ENCODE measurements at places on chromosomes 2 and 18.

GRCh38 chr2:171411791-171412483 lies 21.9 kb downstream of the METTL8 start:
- DNase-seq = no peak

GRCh38 chr2:236689393-236689700 lies 119.7 kb downstream of the ACKR3 start:
- DNase-seq = no peak

DNA sequence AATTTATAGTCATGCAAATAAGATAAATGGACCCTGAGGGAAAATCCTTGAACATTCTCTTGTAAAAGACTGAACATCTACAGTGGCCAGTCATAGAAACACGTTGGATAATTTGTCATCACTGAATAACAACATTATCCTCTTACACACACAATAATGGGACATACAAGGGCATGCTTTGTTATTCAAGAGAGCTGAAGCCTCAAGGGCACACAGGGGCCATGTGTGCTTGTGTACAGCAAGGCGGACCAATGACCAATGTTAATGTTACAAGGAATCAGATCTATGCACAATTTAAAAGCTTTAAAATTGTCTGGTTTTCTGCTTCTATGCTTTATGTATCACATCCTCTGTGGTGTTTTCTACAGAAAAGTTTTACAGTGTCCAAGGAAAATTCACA lies 23.7 kb downstream of the COL6A3 start:
- DNase-seq = no peak

DNA sequence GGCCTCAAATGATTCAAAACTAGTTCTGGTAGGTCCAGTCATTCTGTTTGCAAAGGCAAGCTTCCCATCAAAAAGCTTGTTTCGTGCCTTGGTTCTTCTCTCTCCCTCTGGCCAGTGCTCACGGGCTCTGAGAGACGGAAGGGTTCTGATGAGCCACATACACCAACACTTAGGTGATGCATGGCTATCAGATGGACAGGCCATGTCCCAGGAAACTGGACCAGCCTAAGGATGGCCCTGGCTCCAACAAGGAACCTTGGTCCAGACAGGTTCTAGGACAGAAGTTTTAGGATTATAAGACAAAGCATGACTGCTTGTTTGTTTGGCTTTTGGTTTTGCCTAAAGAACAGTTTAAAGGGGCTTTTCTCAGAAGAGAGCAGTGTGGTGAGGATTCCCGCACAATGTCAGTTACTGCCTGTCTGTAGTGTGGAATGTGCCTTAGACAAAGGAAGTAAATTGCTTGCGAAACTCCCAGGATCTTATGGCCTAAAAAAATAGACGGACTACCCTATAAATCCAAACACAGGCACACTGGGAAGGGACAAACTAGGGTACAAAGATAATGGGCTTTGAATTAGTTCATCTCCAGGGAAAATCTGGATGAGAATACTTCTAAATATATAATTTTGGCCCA lies 10.3 kb downstream of the CYP1B1 start:
- DNase-seq = no peak

- DNase-seq = no peak
Observed at GRCh38 chr2:56522605-56523089, 338.9 kb downstream of the CCDC85A start.

DNA sequence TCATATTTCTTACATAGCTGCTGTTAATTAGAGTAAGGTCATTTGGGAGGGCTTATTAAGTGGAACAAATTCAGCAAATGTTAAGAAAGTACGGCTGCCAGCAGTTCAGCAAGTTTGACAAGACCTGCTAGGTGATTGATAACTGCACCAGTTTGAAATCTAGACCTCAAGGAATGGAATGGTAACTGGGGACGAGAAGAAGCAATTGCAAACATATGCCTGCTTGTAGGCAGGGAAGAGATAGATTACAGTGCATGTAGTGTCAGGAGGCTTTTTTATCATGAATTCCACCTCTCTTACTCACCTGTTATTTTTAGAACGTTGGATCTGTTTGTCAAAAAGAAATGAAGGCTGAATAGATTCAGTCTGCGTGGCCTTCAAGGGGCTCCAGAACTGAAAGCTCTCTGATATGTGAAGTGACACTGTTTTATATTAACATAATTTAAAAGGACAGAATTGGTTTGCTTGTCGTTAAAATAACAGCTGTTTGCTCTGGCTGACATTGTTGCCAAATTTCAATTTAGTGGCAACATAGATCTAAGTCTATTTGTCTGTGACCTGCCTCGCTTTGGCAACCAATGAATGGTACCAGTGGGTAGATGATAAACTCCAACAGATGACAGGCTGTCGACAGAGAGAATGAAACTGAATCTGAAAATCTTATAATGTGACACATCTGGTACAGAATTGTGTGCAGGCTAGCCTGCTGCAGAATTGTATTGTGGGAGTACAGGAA lies 199.3 kb downstream of the ZNF407 start:
- DNase-seq = no peak

DNA sequence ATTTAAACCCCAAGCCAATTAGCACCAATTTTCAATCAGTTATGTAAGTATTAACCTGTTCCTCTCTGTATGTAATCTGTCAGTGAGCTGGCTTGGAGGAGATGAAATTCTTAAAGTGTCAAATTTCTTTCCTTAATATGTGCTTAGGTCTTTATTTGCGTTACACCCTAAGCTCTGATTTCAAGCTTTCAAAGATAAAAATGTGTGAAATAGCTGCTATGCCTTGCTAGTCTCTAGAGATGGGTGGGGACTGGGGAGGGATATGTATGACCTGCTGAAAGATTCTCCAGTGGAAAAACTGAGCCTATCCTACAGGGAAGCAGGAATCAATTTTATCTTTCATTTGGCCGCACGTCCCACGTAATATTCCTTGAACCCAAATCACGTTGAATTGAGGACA lies 264.5 kb downstream of the RND3 start:
- DNase-seq = no peak

DNA sequence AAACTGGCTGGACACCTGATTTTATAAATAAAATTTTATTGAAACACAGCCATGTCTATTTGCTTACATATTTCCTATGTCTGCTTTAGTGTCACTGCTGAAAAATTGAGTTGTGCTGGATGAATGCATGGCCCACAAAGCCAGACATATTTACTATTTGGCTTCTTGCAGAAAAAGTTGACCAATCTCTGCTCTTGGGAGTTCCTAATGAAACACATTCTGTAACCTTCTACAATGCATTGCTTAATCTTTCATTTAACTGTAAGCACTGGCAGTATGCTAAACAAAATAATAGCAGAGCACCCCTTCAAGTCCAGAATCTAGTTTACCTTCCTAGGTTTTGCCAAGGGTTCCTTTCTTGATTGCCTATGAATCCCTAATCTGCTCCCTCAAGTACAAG lies 17.7 kb upstream of the SERPINB7 start:
- no peak for DNase-seq

DNA sequence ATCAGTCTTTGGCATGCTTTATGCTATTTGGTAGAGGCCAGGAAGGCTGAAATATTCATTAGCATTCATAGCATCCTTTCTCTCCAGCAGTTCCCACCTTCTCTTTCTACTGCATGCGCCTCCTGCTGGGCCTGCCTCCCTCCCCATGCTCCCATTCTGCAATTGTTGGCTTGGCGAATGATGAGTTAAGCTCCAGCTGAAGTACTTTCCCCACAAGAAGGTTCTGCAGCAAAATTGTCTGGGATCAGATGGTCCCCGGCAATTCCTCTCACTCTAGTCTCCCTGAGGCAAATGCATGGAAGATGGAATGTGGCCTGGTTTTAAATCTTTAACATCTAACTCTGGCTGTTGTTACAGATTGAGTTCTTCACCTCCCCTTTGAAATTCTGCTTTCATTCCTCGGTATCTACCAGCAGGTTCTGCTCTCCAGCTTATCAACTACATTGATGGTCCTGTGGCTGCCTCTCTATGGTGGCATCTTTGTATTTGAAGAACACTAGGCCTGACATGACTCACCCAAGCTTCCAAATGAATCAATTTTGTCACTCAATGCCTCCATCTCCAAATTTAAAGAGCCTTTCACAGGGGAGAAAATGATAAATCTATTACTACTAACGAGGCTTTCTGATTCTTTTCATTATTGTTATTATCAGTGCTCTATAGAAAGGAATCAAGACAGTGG lies 55.9 kb downstream of the KCTD18 start:
- no peak for DNase-seq

GRCh38 chr2:179790235-179791217 lies 70.9 kb downstream of the ZNF385B start:
- DNase-seq = no peak

GRCh38 chr2:235541016-235541415 lies 47.2 kb downstream of the AGAP1 start:
- DNase-seq = no peak

DNA sequence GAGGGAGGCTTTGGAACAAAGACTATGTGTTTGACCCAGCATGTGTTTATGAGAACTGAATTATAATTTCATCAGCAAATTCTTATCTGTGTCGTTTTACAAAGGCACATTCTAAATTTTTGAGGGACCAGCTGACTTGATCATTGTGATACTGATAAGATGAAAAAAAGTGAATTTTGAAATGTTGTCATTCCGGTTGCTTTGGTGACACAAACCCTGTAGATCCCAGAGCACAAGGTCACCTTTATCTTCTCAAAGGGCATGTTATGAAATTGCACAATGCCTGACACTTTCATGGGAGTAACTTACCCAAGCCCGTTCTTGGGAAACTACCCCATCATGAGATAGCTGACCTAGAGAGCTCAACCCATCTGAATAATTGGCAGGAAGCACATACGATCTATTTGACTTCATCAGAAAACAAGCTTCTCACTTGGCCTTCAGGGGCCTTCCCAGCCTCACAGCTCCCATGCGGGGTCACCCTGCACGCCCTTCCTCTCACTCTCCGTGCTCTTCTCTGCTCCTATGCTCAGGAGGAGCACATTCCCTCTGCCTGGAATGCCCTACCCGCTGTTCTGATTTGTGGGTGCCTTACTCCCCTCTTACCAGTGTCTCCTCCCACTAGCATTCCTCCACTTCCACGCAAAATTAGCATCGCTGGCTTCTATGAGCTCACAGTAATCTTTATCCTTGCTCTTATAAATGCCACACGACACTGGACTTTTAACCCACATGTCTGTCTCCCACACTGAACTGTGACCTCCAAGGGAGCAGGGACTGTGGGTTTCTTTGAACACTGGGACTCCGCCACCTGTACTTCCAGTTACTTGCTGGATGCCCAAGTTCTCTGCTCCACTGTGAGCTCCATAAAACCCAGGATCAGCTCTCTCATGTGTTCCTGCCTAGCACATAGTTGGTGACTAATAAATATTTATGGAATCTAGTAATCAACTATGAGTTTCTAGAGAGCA lies 555.8 kb upstream of the ID2 start:
- no peak for DNase-seq

DNA sequence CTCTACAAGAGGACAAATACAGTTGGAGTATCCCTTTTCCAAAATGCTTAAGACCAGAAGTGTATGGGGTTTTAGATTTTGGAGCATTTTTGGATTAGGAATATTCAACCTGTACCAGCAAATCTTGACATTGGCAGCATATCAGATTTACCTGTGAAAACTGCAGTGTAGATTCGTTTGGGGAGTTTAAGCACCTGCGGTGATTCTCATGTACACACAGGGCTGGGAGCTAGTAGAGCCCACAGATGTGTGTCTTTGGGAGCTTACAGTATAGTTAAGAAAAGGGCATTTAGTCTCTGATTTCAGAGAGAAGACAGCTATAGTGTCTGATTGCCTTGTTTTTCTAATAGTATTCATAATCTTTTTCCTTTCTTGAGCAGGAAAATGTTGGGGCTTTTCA lies 30.1 kb downstream of the PTCD3 start:
- DNase-seq = no peak

DNA sequence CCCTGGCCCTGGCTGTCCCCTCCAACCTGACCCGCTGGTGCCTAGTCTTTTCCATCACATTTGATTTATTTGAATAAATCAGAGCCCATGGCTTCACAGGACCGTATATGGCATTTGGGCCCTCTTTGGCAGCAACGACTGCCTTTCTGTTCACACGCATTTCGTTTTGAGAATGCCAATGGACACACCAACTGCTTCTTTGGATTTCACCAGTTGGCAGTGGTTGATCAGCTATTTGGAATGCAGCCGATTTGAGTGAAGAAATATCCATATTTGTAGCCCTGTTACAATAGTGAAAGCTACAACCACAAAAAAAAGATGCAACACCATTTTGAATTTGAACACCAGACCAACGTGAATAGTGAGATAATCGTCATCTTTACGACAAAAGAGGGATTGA lies 56.5 kb downstream of the GNAL start:
- no peak for DNase-seq

GRCh38 chr2:213229814-213230213 lies 54.5 kb upstream of the SPAG16 start:
- DNase-seq = no peak

DNA sequence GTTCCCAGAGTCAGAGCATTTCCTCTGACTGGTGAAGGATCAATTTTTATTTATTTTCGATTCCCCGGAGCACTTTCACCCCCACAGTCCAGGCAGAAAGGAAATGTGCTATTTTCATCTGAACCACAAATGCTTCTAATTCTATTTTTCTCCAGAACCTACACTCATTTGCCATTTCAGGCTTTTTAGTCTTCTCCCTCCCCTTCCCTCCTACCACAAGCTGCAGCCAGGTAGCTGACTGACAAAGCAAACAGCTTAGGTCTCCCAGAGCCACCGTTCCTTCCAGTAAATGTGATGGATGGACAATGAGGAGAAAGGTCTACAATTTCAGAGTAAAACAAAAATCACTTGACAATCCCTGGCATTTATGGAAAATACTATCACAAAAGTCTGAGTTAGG lies 76.9 kb downstream of the KLF7 start:
- no peak for DNase-seq
